ENCODE measurements at places on chromosomes 3 and 15.
A peak's percentile ranks its signal among the peaks of the same experiment; 100 is the strongest.

DNA sequence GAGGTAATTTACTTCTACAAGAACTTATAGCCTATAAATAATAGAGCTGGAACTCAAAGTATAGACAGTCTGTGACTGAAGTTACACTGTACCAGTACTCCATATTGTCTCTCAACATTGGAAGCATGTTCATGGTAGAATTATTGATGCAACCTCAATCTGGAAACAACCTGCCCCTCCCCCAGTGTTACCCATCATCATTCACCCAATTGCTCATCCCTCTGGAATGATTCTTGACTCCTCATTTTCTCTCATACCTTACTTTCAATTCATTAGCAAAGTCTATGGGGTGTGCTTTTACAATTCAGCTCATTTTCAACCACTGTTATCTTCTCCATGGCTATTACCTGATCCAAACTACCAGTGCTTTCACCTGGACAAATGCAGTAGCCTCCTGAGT lies 151.7 kb downstream of the CPNE4 start:
- no peak for DNase-seq

- DNase-seq = no peak
These were observed 379.0 kb upstream of the IL12A start for GRCh38 chr3:159609625-159610024.

- no peak for DNase-seq
These were observed 471.6 kb downstream of the FOXP1 start for GRCh38 chr3:71111784-71112440.

DNA sequence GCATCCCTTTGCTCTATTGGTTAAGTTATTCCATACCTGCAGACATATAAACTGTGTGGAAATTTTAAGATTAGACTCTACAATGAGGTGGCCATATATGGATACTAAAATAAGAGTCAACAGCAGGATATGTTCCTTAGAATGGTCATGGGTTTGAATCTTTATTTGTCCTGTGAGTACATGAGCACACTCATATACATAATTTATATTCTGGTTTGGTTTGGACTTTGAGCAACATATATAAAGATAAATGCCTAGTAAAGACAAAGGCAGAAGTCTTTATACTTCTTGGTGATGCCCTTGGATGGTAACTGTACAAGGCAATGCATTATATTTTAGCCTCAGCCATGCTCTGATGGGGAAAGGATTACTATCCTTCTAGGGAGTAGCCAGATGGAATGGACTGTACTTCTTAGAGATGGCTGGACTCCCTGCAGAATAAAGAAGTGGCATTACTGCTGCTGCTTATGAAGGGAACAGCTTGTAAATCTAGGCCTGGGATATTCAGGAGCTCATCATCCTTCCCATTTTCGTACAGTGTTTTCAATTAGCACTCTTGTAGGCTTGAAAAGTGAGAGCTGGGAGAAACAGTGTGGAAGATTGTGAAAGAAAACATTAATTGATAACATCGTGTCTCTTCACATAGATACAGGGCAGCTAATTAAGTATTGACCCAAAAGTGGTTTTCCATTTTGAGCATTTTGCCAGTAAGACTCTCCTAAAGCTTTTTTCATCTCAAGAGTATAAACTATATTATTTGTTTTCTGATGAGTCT lies 60.4 kb downstream of the HMG20A start:
- DNase-seq = no peak

DNA sequence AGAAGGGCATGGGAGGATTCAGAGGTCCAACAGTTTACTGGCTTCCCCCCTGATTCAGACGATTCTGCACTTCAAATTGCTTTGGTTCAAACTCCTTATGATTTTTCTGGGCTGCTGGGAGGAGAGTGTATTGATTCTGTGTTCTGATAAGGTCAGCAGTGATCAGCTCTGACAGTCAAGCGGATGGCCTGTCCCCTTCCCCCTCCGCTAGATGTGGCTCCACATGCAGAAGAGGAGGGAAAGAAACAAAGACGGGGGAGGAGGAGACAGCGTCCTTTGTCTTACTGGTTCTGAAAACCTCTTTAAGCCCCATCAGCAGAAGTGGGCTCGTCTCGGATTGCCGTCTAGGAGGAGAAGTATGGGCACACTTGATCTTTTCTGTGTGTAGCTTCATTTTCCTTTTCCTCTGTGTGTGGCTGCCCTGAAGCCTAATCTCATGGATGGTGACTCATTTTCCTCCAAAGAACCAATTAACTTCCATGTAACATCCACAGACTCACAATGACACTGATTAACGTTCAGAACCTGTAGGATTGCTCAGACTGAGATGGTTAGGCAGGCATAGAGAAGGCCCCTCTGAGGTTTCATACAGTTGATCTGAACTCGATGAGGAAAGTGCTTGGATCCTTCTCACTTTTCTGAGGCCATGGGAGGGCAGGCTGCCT lies 162.4 kb upstream of the PPP2R3A start:
- DNase-seq = no peak

- DNase-seq = no peak
These were observed 29.3 kb downstream of the SCN5A start for GRCh38 chr3:38620236-38620635.

GRCh38 chr3:61066800-61067199 lies 184.5 kb downstream of the FHIT start:
- no peak for DNase-seq

DNA sequence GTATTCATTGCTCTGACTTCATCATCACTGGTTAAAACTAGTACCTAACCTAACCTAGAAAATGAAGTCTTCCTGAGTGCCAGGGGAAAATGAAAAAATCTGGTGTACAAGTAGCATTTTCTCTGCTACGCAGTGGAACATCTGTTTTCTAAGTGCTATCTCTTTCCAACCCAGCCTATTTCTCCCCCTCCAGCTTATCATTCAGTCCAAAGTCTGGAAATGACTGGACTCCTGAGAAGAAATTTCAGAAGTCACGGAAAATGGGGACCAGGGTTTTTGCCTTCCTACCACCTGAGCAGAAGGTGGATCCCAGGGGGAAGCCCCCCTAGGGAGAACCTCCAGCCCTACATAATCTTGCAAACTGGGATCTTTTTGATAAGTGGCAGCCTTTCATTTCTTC lies 9.6 kb upstream of the GLCE start:
- no peak for DNase-seq

DNA sequence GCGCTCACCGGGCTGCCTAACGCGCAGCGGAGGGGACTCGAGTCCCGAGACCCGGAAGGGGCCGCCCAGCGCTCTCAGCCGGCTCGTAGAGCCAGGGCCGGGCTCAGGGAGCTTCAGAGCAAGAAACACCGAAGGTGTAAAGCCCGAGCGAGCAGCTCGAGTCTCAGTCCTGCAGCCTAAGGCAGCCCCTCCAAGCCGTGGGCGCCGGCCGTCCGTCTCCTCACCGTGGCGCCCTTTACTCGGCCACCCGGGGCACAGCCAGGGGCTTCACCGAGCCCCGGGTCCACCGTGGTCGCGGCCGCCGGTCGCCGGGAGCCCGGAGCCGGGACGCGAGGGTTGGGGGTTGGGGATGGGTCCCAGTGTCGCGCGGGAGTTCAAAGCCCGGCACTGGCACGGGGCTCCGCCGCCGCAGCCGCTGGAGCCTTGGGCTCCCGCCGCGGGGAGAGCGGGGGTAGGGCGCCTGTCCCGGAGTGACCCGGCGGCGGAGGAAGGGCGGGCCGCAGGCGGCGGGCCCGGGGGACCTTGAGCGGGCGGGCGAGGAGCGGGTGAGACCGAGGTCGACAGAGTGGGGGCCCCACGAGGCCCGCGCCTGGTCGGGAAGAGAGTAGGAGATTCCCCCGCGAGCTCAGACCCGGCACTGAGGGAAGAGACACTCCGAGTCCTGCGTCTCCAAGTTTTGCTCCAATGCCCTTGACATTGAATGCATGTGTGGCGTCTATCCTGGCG lies 26.9 kb upstream of the THRB start:
- peak; percentile 55 for DNase-seq

GRCh38 chr15:56052395-56053045 lies 59.1 kb upstream of the NEDD4 start:
- DNase-seq = no peak

- no peak for DNase-seq
These were observed 27.0 kb upstream of the MITF start for GRCh38 chr3:69712269-69712668.

DNA sequence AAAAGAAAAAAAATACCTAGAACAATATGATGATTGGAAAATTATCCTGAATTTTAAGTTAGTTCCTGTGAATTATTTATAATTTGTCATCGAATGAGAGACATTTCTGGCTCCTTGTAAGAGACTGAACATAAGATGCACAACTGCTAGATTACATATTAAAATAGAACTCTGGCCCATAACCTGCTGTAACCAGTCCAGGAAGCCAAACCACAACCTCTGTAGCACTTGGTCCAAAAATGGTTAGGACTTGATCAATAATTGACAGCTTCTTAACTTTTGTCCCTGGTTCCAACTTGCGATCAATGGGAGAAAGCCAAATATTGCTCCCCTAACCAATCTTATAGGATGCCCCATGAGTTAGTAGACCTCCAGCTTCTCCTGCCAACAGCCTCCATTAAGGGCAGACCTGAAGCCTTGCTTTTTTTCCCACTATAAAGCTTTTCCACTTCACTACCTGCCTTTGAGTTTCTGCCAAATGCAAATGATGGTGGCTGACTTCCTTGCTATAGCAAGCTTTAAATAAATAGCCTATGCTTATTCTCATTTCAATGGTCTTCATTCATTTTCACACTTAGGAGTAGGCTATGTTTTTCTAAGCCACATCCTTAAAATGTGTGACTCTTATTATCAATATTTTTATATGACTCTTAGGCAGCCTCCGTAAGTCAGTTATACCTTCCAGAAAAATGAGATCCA lies 224.0 kb upstream of the ARHGEF26 start:
- DNase-seq = no peak

- no peak for DNase-seq
These were observed 4.8 kb downstream of the GPR15 start for GRCh38 chr3:98536456-98537017.

DNA sequence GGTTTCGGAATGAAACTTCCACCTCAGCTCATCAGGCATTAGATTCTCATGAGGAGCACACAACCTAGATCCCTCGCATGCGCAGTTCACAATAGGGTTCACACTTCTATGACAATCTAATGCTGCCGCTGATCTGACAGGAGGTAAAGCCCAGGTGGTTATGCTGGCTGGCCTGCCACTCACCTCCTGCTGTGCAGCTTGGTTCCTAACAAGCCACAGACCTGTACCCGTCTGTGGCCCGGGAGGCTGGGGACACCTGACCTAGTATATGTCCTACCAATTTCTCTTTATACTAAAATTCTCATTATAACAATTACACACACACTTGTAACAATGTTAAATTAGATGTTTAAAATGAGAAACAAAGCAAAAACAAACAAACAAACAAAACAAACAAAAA lies 172.2 kb downstream of the SLC9A9 start:
- DNase-seq = no peak

DNA sequence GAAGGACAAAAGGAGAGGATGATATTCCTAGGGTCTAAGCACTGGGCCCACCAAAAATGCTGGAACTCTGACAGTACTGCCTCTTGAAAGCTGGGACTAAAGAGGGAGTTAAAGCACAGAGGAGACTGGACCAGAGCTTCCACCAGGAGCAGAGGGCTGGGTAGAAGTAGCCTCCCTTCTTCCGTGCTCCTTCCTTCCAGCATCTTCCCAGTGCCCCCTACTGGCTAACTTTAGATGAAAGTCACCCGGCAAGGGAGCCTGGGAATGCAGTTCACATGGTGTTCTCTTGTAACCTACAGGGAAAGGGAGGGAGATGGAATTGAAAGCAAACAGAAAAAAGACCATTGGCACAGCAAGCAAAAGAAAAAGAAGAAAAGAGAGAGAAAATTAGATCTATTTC lies 106.1 kb upstream of the COL8A1 start:
- DNase-seq = peak; percentile 88

DNA sequence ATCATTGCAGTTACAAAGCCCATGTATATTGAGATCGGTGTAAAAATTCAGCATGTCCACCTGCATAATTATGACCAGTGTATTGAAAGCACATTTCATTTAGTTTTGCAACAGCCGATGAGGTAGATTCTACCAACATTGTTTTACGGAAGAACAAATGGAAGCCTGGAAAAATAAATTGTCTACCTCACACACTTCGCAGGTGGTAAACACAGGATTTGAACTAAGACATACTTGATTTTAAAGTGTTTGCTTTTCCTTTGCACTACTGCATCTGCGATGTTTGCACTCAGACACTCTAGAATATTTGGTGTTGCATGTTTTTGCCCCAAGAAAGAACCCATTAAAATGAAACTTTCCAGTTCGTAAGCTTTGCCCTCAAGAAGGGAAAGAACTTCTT lies 148.4 kb downstream of the PGPEP1L start:
- DNase-seq = no peak

DNA sequence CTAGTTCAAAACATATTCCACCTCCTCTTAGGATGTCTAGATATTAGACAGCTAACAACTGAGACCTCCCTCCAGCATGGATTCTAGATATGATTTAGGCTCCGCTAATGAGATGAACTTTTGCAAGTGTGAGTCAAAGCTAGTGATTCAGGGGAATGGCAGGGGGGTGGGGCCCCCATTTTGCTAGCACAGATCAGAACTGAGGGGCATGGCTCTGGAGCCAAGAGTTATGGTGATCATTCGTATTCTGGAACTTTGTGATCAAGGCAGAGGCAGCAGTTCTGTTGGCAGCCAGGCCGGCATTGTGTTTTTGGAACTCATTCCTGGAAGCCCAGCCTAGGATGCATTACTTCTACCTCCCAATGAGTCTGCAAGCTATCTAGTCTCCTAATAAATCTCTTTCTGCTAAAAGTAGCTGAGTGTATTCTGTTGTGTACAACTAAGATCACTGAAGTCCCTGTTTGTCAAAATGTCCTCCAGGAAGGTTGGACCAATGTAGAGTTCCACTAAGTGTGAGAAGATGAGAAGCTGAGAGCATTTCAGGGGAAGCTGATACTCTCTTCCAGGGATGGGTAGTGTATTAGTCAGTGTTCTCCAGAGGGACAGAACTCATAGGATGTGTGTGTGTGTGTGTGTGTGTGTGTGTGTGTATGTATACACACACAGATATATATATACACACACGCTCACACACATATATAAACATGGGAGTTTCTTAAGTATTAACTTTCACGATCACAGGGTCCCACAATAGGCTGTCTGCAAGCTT lies 312.7 kb downstream of the TLE3 start:
- no peak for DNase-seq

DNA sequence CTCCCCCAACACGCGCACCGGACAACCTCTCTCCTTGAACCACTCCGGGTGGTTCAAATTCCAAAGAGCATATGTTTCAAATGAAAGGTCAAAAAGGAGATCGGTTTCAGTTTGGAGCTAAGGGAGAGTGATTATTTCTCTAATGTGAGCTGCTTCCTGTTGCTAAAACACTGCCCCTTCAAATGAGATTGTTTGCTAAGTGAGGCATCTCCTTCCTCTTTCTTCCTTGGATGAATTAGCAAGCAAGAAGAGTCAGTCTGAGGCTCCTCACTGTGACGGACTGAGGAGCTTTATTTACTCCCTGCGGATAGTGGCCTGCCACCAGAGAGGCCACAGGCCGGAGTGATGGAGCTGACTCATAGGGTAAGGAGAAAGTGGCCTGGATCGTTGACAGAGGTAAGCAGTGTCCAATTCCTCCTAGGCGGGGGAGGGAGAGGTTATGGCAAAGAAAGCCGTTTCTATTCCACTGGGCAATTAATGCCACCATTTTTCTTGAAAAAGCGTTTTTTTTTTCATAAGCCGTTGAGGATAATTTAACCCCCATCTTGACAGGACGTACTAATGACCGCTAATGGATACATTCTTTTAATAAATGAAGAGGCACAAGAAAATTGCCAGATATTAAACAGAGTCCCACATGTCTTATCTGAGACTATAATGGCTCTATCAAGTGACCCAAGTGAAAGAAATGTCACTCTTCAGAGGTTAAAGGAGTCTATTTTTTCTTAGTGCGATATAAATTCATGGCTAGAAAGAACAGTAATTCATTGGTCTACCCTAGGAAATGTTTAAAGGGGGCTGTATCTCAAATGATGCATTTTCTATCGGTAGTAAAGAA lies 167.0 kb upstream of the ANKRD28 start:
- peak; percentile 39 for DNase-seq

GRCh38 chr3:76941376-76941775 lies 98.5 kb upstream of the ROBO2 start:
- DNase-seq = no peak

Data from H9 (cell line).